ENCODE measurements at places on chromosomes 2 and 18.

DNA sequence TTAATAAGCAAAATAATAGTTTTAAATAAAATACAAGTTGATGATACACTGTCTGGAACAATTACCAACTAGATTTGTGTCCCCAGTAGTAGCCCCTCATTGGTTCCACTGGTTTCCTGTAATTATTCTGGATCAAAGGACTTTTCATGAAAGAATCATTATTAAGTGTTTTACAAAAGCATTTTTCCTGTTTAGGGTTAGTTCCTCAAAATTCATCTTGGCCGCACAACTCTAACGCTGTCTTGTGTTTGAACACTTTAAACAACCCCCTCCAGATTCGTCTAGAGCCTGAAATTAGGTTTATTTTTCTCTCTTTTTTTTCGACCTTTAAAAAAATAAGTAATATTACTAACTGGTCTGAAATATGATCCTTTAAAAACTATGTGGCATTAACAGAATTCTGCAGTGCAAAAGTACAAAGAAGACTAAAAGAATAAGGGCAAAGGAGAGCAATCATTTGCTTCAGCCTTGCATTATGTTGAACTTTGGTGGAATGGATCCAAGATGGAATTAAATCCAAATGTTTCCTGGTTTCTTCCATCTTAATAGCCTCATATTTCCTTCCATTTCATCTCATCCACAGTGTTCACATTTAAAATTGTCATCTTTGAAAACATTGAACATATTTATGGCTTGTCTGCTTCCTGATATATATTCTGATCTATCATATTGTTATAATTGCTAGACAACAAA lies 678.4 kb downstream of the IRS1 start:
- no peak for DNase-seq

DNA sequence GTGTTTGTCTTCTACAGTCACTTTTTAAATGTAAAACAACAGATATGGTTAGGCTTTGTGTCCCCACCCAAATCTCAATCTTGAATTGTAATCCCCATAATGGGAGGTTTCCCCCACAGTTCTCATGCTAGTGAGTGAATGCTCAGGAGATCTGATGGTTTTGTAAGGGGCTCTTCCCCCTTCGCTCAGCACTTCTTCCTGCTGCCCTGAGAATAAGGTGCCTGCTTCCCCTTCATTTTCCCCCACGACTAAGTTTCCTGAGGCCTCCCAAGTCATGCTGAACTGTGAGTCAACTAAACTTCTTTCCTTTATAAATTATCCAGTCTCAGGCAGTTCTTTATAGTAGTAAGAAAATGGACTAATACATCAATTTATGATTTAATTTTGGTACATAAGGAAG lies 118.0 kb upstream of the SNTG2 start:
- no peak for DNase-seq

DNA sequence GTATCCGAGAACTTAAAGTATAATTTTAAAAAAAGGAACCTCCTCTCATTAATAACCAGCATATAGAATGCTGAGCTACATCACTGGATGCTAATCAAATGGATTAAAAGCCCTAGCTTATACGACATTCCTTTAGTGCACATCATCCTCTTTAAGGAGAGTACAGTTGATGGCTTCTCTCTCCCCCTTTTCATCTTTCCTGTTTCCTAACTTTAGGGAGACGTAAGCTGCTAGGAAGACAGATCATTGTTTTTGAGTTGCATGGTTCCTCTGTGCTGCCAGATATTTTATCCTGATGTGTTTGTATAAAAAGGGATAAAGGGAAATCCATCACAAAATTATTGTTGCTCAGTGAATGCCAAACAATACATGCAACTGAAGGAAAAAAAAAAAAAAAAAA lies 94.2 kb downstream of the SLC8A1 start:
- no peak for DNase-seq

DNA sequence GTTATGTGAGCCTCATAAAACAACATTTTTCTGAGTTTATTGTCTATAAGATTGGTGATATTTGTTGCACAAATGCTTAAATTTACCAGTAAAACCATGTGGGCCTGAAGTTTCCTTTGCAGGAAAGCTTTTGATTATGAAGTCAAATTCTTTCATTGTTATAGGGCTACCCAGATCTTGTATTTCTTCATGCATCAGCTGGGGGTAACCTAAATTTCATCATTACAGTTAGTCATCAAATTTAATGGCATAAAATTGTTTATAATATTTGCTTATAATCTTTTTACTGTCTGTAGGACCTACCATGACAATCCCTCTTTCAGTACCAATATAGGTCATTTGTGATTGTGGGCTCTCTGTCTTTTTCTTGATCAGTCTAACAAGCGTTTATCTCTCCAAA lies 47.8 kb downstream of the SMAD2 start:
- DNase-seq: no peak

- DNase-seq: no peak
Observed at GRCh38 chr2:210230518-210230917, 5.3 kb upstream of the ACADL start.

DNA sequence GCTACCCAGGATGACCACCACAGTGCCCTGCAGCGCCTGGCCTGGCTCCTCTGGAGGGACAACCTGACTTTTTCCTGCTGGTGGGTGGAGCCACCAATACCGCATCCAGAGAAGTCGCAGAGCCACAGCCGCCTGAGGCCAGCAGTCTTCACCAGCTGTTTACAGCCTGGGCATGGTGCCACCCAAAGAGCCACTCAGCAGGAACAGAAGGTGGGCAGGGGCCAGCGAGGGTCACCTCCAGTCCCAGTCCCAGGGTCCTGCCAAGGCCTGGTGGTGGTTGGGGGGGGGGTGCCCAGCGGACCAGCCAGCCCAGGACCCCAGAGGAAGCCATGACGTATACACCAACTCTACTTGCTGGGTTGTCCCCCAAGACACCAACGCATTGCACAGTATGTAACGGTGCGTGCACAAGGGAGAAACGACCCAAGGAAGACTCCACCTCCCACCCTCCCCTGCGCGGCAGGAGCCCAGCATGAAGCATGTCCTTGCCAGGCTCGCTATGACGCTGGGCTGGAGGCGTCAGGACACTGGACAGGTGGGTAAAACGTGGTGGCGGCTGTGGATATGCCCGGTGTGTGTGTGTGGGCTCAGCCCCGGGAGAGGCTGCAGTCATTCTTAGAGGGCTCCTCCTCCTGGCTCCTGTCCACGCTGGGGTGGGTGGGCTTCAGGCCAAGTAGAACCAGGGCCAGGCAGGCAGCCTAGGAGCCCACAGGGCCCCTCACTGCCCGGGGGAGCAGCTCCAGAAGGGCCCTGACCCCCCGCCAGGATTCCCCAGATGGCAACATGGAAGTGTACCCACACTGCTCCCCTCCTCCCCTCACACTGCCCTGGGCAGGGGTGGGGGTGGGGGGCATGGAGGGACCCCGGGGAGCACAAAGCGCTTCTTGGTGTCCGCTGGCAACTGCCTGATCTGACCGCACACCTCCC lies 49.3 kb downstream of the HS6ST1 start:
- DNase-seq: no peak

- DNase-seq: no peak
Observed at GRCh38 chr2:190755772-190756415, 107.0 kb downstream of the NAB1 start.

DNA sequence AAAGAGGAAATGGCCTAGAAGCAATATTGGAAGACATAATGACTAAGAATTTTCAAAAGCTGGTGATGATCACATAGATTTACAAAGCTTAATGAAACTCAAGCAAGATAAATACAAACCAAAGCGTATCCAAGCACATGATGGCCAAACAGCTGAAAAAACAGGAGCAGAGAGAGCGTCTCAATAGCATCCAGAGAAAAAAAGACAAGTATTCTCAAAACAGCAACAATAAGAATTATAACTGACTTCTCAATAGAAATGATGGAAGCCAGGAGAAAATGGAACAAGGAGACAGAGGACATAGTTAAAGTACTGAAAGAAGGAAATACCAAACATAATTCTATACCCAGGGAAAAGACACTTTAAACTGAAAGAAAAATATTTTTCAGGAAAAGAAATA lies 437.2 kb upstream of the TNP1 start:
- DNase-seq: no peak

GRCh38 chr2:145329971-145330370 lies 810.1 kb upstream of the ZEB2 start:
- DNase-seq: no peak

GRCh38 chr2:4962419-4962818 lies 729.8 kb upstream of the SOX11 start:
- DNase-seq: no peak

DNA sequence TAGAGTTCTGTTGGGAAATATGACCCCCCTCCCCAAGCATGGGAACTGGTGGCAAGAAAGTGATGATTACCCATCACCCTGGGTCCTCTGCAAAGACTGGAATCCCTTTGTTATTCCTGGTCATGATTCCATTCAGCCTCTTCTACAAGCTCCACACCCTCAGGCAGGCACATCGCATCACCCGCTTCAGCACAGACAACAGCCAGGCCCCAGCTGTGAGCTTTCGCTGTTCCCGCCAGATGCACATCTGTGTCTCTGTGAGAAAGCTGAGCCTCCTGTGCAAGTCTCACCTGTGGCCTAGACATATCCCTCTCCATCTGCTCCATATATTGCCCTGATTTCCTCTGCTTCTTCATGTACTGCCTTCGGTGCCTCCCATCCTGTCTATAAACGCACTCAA lies 368.0 kb upstream of the RAB6C start:
- no peak for DNase-seq

- DNase-seq: no peak
Observed at GRCh38 chr2:35220461-35220860, 1135.1 kb upstream of the CRIM1 start.

GRCh38 chr2:9401646-9402371 lies 21.5 kb downstream of the ITGB1BP1 start:
- DNase-seq: no peak

DNA sequence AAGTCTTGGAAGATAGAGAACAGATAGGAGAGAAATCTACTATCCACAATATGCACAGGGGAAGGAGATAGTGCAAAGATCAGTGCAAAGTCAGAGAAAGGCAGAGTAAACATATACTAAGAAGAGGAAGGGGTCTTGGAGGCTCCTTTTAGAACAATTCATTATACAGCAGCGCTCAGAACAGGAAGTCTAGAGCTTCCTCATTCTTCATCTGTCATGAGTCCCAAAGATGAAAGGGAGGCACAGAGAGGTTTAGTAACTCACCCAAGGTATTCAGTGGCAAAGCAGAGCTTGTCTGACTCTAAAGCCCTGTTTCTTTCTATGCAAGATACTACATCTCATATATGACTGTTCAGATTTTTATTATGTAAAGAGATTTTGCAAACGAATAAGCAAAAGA lies 1.4 kb downstream of the SP110 start:
- no peak for DNase-seq

GRCh38 chr2:210389856-210390255 lies 74.9 kb upstream of the MYL1 start:
- no peak for DNase-seq

GRCh38 chr2:84889332-84889731 lies 8.4 kb upstream of the TRABD2A start:
- no peak for DNase-seq

DNA sequence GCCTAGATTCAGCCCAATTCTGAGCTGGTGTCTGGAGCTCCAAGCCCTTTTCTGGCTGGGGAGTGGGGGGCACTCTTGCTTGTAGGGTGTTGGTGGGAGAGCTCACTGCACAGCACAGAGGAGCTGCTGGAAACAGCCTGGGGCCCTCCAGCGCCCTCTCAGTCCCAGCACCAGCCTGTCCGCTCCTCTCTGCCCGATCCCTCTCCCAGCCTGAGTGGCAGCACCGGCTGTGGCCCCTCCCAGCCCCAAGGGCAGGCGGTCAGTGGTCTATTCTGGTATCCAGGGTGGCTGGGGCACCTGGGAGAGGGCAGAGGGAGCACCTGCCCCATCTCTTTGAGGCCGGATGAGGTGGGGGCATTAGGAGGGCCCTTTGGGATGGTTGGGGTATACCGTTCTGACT lies 13.2 kb upstream of the DES start:
- no peak for DNase-seq

GRCh38 chr2:128796321-128796720 lies 477.7 kb upstream of the HS6ST1 start:
- DNase-seq: no peak

DNA sequence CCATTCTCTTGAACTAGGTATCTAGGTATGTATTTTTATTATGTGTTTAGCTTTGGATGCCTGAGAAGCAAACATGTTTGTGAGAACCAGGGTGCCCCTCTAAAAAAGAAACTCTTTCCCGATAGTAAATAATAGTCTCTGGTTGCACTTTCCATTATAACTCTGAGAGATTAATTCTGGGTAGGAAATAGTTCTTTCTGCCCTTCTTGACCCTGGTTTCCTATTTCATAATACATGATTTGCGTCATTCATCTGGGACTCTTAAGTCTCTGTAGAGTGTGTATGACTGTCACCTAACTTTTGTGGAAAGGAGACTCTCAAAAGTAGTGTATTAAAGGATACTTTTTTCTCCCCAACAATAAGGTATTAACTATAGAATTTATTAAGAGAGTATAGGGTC lies 31.5 kb downstream of the ACSL3 start:
- no peak for DNase-seq

DNA sequence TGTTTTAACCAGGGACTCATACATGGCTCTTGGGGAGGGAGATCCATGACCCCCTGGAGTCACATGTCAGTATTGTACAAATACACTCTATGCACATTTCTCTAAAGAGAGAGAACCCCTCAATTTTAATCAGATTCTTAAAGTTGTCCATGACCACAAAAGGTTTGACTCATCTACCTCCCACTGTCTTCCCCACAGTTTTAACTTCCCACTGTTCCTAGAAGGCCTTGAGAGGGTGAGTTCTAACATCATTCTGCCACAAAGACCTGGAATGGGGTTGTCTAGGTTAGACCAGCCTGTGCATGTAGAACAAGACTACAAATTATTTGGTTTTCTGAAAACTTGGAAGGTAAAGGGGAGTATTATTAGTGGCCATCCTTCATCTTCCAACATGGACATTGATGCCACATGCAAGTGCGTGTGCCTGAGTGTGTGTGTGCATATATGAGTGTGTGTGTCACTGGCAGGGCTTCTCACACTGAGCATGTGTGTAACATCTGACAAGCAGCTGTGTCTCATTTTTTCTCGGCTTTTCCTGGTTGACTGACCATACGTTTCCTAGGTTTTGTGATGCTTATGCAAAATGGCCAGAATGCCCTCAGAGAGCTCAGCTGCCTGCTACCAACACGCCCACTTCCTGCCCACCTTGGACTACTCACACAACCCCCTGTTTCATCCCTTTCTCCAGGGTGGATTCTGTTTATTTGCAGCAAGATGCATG lies 94.6 kb upstream of the LGALSL start:
- no peak for DNase-seq

DNA sequence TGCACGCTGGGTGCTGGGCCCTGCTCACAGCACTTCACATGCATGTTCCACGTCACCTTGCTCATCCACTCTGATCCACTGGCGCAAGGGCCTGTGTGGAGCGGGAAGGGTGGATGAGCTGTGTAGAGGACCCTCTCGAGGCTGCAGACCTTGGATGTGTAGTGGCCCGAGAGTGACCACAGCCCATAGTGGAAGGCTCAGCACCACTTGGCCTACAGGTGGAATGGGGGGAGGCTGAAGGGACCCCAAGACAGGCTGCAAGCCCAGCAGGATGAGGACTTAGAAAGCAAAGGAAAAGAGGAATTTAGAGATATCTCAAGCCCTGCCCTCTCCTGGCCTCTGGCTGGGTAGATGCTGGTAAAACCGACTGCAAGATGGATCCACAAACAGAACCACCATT lies 175.9 kb upstream of the COPS8 start:
- no peak for DNase-seq

All from fibroblast of skin of left biceps (primary cell).